Naive thymus-derived CD8-positive, alpha-beta T cell (primary cell): ENCODE measurements at places on chromosomes 1 and 21. TPM values are rescaled to one million over a fixed set of nuclear protein-coding genes. Genes with fewer than 3 reads are reported as not detected.

TMPRSS2 gene
- polyA plus RNA-seq, result not detected

S100A7A gene
- not detected for polyA plus RNA-seq

C8B gene
- polyA plus RNA-seq, result not detected

PTPN22 gene
- 59.6 TPM for polyA plus RNA-seq

CLDN17 gene
- polyA plus RNA-seq, result not detected

LCE3E gene
- not detected for polyA plus RNA-seq

LIN9 gene
- 4.1 TPM for polyA plus RNA-seq

OR2L3 gene
- not detected for polyA plus RNA-seq

NPL gene
- polyA plus RNA-seq, result 4.0 TPM

FCRL5 gene
- not detected for polyA plus RNA-seq

CFAP74 gene
- polyA plus RNA-seq, result not detected

KLHL20 gene
- polyA plus RNA-seq, result 21.1 TPM

C1QC gene
- not detected for polyA plus RNA-seq

DIO1 gene
- not detected for polyA plus RNA-seq

LMX1A gene
- polyA plus RNA-seq, result not detected

LRRC41 gene
- 43.7 TPM for polyA plus RNA-seq

LDLRAD2 gene
- polyA plus RNA-seq, result not detected

LEMD1 gene
- polyA plus RNA-seq, result not detected

SPATA6 gene
- 0.95 TPM for polyA plus RNA-seq

RUNX1 gene
- polyA plus RNA-seq, result 13.1 TPM

BATF3 gene
- polyA plus RNA-seq, result 0.47 TPM

FAM110D gene
- polyA plus RNA-seq, result not detected

ARHGEF10L gene
- polyA plus RNA-seq, result not detected

FCRLA gene
- polyA plus RNA-seq, result not detected

CELA3A gene
- not detected for polyA plus RNA-seq

RAB25 gene
- polyA plus RNA-seq, result 2.0 TPM

TFF2 gene
- polyA plus RNA-seq, result not detected

FCRL1 gene
- polyA plus RNA-seq, result not detected

CRNN gene
- not detected for polyA plus RNA-seq

RGS1 gene
- polyA plus RNA-seq, result 3.9 TPM

PDE9A gene
- polyA plus RNA-seq, result 3.6 TPM
